Activated naive CD8-positive, alpha-beta T cell treated with anti-CD3 and anti-CD28 coated beads, Interleukin-2, amount 10 ng/mL, durations not matched to agents 7 days and 5 days (primary cell): ENCODE measurements at places on chromosomes 1 and 21. TPM values are rescaled to one million over a fixed set of nuclear protein-coding genes. Genes with fewer than 3 reads are reported as not detected.

Gene OR2T11
- total RNA-seq = not detected

Gene CD244
- total RNA-seq = 7.8 TPM

Gene OR6K2
- total RNA-seq = not detected

Gene PCSK9
- total RNA-seq = not detected

Gene ILDR2
- 3.5 TPM for total RNA-seq

Gene GREM2
- total RNA-seq = not detected

Gene UTS2
- total RNA-seq = 1.6 TPM

Gene PTP4A2
- total RNA-seq = 356 TPM

Gene COL16A1
- not detected for total RNA-seq

Gene GNG4
- not detected for total RNA-seq

Gene CELA3B
- not detected for total RNA-seq

Gene SMG7
- 73.6 TPM for total RNA-seq

Gene KRTAP25-1
- not detected for total RNA-seq

Gene MEF2D
- 54.4 TPM for total RNA-seq

Gene BARHL2
- total RNA-seq = not detected

DNA sequence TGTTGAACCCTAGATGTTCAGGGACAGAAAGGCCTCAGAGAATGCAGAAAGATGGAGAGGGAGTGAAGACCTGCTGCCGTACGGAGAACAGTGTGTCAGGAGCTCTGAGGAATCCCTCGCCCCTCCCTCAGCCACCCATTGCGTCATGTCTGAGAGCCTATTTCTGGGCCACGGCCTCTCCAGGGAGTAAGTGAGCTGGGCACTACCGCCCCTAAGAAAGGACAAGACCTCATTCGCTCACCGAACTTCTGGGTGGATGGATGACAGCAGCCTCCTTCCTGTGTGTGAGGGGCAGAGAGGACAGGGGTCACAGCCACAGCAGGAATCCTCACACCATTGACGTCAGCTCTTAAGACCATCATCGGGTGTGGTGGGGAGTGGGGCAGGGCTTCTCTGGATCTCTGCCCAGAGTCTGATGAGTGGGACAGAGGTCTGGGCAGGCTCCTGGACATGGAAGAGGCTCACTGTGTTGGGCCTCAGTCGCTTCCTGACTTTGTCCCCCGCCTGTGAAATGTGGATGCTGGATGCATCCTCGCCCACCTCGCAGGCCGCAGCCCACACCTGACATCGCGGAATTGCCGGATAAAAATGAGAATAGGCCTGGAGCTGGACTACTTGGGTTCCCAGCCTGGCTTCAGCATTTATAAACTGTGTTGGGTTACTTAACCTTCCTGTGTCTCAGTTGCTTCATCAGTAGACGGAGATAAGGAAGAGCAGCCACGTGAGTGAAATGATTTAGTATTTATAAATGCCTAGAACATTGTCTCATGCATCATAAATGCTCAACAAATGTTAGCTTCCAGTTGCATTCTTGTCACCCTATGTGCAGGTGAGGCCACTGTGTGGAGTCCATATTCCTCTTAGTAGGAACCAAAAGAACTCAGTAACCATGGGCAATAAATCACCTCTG, 238.6 kb downstream of the TRABD2B start:
- no peak for DNase-seq

GRCh38 chr1:164587617-164588501, 28.9 kb downstream of the PBX1 start:
- DNase-seq = no peak

DNA sequence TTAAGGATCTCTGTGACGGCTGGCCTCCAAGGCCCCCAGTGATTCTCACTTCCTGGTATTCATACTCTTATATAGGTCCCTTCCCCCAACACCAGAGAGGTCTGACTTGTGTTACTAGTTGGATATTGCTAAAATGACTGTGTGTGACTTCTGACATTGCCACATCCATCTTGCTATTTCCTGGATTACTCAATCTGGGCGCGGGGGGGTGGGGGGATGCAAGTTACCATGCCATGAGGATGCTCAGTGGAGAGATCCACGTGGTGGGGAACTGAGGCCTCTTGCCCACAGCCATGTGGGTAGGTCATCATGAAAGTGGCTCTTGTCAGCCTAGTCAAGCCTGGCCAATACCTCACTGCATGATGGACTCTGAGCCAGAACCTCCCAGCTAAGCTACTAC, 117.0 kb downstream of the UBE2U start:
- no peak for DNase-seq

GRCh38 chr1:13627127-13627526, 43.5 kb downstream of the PDPN start:
- DNase-seq = no peak

DNA sequence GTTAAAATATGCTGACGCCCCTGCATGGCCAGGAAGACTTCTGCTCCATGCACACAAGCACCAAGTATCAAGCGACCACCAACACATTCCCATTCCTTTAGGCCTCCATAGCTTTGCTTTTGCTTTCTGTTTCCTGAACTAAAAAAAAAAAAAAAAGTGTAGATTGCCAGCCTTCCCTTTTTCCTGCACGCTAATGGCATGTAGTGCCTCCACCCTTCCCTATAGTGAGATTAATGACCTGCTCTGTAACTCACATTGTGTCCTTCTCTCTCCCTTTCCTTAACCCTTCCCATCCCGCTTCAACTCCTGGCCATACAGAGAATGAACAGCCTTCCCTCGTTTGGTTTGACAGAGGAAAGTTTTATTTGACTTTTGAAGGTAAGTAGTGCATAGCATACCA, 57.1 kb upstream of the DYNLT5 start:
- no peak for DNase-seq

DNA sequence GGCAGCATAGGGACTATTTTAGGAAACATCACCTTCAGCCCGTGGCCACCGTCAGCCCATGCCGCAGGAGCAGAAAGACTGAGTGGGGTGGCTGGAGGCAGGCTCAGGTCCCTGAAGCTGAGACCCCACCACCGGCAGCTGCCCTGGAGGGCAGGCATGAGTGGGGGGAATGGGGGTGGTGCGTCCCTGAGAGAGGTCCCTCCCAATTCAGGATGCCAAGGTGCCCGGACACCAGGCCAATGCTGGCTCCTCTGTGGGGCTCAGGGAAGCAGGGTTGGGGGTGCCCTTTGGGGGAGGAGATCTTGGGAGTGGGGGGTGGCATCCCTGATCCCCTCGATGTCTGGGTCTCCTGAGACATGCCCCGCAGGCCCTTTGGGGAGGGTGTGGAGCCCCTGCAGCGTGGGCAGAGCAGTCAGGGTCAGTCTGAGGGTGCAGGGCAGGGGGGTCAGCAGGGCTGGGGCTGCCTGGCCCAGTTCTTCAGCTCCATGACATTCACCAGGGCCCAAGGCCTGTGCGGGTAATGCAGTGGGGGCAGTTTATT, 998 bp upstream of the TTC34 start:
- no peak for DNase-seq

GRCh38 chr1:170231662-170232061, 85.9 kb downstream of the NTMT2 start:
- no peak for DNase-seq

- DNase-seq = no peak
Measured at GRCh38 chr1:33151116-33151515, 30.7 kb downstream of the TRIM62 start.

- no peak for DNase-seq
Measured at GRCh38 chr1:203378556-203379245, 27.8 kb upstream of the FMOD start.

DNA sequence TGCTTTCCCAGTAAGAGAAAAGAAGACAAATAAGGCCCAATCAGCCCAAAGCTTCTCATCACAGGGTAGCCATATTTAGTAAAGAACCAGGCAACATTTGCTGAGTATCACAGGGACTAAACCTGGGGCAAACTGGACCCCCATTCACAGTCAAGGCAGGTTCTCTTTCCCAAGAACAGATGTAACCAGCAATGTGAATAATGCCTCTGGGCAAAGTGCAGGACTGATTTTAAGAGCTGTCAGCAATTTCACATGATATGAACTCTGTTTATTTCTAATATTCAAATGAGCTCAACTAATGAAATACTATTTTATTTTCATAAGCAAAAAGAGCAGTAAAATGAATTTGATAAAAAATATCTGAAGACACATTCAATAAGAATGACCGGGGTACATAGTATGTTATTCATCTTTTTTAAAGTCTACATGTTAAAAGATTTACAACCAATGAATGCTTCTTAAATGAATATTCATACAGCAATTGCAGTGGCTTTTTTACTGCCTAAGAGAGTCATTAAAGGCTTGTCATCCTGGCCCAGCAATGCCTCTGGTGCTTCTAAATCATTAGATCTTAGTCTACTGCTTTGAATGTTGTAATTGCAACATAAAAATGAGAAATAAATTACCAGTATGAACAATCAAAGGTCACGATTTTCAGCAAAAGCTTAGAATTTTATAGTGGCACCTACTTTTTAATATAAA, 308.8 kb downstream of the SMYD3 start:
- DNase-seq = no peak

DNA sequence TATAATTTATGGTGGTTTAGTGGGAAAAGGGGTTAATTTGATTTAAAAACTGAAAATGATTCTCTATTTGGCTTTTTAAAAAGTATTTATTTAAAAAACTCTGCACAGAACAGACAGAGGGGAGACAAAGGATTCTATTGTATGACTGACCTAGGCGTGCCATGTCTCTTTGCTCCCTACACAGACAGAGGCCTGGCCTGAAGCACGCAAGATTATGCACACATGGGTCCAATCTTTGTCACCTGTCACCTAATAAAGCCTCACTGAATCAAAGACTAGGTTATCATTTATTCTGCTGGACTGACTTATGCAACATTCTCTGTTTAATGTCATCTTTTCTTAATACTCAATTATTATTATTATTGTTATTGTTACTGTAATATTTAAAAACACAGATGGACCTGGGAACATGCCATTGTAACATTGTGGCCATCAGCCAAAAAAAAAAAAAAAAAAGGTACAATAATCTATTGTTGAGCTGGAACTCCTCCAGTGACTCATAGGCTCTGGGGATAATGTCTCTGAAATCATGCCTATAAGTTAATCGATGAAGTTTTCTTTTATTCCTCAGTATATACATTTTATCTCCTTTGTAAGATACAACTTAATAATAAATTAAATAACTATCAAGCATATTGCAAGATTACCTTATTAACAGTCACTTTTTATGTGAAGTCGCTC, 112.1 kb downstream of the RUNX1 start:
- DNase-seq = no peak

DNA sequence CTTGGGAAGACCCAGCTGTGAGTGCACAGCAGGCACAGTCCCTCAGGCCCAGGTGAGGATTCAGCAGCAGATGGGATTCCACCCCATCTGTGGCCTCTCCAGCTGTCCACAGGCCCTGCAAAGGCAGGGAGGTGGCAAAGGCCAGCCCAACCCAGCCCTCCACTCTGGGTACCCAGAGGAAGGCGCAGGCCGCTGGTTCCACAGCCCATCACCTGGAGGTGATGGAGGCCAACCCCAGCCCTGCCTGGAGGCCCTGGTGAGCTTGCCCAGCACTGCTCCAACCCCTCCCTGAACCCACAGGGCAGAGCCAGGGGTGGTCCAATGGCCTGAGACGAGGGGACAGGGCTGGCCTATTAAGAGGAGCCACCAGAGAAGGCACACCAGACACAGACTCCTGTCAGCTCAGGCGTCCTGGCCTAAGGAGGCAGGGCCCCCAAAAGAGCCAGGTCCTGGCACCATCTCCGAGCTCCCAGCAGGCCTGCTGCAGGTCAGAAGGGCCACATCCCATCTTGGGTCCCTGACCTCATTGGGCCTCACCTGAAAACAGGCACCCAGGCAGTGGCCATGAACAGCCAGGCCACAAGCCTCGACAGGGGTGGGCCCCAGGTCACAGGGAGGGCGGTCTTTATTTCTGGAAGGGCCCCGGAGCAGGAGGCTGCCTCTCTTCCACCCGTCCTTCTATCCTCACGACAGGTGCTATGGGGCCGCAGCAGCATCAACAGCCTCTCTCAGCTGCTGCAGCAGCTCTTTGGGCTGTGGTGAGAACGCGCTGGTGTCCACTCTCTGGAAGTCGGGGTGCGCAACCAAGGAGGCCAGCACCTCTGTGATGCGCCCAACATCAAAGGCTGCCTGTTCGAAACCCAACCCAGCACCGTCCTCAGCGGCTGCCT, 3.2 kb downstream of the JMJD4 start:
- DNase-seq = no peak

GRCh38 chr1:24362982-24363614, 43.9 kb downstream of the GRHL3 start:
- no peak for DNase-seq

GRCh38 chr1:170073893-170074249, 624 bp downstream of the KIFAP3 start:
- DNase-seq = no peak

DNA sequence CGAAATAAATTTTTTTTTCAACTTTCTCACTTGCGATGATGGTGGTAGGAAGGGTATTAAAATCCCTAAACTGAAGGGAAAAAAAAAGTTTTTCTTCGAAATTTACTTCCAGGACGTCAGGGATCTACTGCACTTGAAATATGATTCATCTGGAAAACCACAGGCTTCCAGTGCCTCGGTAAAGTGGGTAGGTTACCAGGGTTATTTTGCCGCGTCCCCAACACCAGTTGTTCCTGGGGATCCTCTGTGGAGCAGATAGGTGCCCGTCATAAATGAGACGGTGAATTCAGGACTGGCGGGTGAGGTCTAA, 773 bp downstream of the RABIF start:
- DNase-seq = no peak

- DNase-seq = no peak
Measured at GRCh38 chr1:121418369-121419049, 233.7 kb downstream of the SRGAP2C start.

- no peak for DNase-seq
Measured at GRCh38 chr1:232968391-232968790, 18.0 kb downstream of the NTPCR start.

GRCh38 chr1:160187407-160187806, 3.0 kb upstream of the CASQ1 start:
- no peak for DNase-seq

DNA sequence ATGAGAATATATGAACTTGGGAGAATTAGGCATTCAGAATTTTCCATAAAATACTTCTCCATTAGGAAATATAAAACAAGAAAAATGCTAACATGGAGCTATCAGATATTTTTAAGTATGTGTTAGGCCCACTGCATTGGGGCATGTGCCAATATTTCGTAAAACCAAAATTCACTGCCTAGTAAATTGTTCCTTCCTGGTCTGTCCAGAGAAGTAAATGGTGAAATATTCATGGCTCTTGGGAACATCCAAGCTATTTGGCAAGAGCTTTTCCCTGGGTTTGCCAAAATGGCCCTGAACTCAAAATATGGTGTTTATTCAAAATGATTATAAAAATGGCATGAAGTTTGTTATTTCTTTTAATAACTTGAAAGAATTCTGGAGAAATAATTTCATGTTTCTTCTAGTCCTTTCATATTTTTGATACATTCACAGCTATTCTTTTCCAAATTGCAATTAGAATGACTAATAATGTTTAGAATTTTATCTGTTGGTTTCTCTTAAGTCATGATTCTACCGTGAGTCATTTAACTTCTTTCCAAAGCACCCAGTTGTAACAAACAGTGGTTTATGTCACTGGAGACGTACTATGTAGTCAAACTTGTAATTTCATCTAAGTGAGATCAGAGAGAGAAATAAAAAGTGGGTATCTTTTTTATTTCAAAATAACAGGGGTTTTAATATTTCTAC, 25.7 kb upstream of the SLC19A2 start:
- DNase-seq = no peak
